IPS-NIHi11 (cell line): ENCODE measurements at places on chromosomes 6 and 20.
A peak's percentile ranks its signal among the peaks of the same experiment; 100 is the strongest.

DNA sequence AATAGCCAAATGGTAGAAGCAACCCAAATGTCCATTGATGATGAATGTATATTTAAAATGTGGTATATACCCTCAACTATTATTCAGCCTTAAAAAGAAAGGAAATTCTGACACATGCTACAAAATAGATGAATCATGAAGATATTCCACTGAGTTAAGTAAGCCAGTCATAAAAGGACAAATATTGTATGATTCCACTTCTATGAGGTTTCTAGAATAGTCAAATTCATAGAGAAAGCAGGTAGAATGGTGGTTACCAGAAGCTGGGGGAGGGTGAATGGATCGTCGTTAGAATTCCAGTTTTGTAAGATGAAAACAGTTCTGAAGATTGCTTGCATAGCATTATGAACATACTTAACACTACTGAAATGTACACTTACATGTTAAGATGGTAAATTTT, 214.3 kb upstream of the MYLIP start:
- DNase-seq = no peak

- no peak for DNase-seq
Measured at GRCh38 chr6:34236131-34236442, 586 bp upstream of the HMGA1 start.

DNA sequence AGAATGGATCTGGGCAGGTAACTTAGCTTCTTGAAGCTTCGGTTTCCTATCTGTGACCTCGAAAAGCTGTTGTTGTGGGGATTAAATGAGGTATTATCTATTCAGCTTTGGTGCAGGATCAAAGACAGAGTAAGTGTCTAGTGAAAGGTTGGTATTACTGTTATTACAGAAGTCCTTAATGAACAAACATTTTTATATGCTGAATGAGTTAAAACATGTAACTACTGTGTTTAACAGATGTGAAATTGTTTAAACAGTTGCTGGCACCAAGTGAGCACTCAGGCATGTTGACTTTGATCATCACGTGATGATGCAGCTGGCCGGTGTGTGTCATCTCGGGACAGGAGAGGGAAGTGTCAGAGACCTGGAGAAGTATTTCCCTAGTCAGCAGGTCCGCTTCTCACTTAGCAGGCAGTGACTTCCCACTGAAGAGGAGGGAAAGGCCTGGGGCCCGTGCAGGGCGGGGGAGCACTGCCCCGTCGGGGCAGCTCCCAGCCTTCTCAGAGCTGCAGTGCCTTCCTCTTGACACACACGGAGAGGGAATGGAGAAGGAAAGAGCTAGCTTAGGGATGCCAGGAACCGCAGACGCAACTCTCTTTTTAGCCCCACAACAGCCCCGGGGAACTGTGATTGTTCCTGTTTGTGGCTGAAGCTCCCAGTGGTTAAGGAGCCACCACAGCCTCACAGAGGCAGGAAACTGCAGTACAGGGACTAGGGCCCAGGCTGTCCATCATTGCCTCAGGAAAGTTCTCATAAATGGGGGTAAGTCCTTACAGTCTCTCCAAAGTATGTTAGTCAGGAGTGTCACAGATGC, 18.0 kb downstream of the TUBB2A start:
- DNase-seq = no peak

DNA sequence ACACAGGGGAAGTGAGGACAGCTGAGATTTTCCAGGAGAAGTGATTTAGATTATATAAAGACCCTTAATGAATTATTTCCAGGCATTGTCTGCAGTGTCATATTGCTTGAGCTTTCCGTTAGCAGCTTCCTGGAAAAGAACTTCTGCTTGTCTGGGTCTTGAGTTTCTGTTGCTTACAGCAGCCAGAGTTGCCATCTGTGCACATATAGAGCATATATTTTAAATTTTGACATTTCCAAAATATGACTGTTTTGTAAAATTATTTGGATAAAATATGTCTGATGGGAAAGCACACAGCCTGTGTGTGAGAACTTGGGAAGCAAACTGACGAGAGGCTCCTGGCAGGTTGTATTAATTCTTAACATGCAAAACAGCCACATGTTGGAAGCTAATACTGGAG, 21.0 kb upstream of the NKX2-2 start:
- DNase-seq = no peak

DNA sequence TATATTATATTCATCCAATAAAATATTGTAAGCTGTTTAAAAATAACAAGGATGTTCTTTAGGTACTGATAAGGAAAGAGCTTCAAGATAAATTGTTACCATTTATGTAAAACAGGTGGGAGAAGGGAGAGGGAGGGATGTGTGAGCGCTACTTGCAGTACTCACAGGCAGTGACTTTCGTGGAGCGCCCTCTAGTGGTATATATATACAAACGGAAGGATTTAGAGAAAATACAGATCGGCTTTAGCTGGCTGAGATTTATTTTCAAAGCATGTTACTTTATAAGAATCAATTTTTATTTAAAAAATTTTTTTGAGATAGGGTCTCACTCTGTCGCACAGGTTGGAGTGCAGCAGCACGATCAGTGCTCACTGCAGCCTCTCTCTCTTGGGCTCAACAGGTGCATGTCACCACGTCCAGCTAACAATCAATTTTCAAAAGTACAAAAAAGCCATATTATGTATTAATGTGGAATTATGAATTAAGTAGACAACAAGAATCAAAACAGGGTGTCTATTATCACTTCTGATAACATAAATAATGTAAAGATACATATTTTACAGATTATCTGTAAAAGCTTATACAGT, 3.3 kb upstream of the MOG start:
- peak; percentile 68 for DNase-seq

- DNase-seq = no peak
Measured at GRCh38 chr6:49626811-49627210, 9.8 kb downstream of the RHAG start.

DNA sequence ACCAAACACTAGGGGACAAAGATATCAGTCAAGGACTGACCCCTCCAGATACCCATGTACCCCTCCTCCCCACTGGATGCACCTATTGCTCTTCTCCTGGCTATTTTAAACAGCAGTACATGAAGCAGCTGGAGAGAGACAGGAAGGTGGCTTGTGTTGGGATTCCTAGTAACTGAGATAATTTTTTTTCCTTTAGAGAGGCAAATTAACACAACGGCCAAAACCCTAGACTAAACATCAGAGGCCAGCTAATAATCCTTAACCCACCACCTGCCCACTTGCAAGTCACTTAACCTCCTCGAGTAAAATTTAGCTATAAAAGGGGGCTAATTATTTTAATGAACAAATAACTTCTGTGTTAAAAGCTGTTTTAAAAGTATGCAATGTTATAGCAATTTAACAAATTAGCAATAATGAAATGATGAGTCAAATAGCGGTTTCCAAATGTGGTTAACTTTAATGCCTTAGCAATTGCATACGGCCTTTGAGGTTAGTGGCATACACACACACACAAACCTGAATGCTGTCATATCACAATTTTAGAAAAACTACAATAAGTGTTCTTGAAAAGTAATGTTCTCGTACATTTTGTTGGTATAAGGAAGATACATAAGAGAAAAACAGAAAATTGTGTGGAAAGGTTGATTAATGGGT, 151.7 kb downstream of the FRK start:
- DNase-seq = no peak

GRCh38 chr20:33411242-33411641, 9.9 kb upstream of the CDK5RAP1 start:
- no peak for DNase-seq

- DNase-seq = no peak
Measured at GRCh38 chr6:20877008-20877937, 343.0 kb downstream of the CDKAL1 start.

GRCh38 chr6:37570482-37571133, 70.9 kb upstream of the CCDC167 start:
- DNase-seq = peak; percentile 70

DNA sequence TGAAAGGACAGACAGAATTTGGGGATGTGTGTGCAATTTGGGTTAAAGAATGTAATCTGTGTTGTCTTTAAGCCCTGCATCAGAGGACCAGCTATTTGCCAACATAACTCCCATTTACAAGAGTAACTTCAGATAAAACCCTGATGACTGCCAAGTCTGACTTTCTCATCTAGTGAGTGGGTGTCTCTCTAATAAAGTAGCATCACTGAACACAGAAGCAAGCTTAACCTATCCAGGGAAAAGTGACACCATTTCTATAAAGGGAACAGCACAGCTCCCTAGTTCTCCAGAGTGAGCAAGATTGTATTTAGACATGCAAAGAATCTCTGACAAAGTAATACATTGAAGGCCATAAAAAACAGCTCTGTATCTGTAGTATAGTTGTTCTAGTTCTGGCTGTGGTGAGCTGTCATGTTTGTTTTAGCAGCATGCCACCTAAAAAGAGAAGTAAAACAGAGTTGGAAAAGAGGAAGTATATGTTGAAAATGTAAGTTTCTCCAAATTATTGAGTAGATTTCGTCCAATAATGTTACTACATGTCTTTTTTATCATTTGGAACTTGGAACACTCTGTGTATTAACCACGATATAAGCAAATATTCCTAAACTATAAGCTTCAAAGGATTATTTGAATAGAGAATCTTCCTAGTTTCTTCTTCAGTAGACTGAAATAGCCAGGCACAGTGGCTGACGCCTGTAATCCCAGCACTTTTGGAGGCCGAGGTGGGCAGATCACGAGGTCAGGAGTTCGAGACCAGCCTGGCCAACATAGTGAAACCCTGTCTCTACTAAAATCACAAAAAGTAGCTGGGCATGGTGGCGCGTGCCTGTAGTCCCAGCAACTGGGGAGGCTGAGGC, 8.8 kb upstream of the PIM1 start:
- no peak for DNase-seq

DNA sequence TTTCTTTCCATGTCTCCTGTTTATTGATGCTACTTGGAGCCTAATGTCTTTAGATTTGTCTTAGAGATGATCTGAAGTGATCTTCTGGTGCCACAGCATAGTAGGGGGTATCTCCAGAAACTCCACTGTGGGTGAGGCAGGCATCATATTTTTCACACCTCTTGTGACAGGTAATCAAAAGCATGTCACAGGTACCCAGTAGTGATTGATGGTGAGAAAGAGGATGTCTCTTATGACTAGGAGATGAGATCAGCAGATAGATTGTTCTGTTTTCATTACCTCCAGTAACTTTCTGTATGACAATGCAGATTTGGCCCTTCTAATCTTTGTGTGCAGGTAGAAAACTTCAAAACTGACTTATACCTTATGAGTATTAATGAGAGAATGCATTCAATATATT, 13.5 kb downstream of the NCOA7 start:
- no peak for DNase-seq

- no peak for DNase-seq
Measured at GRCh38 chr6:5763871-5764270, 242.9 kb downstream of the NRN1 start.

- peak; percentile 19 for DNase-seq
Measured at GRCh38 chr6:2103765-2104523, 141.5 kb downstream of the GMDS start.

DNA sequence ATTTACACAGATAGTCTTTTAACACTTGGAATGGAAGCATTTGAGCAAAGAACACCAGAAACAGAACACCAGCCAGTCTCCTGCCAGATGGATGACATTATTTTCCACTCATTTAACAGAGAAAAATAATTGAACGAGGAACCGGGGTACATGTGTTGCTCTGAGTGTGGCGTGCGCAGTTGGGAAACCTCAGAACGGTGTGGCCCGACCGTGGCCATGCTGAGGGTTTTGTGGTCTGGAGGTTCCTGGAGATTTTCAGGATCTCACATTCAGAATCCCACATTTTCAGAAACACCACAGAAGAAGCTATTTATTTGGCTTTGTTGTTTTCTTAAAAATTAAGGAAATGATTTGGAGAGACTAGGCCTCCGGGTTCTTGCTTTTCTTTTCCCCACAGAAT, 126.9 kb upstream of the QKI start:
- DNase-seq = no peak

DNA sequence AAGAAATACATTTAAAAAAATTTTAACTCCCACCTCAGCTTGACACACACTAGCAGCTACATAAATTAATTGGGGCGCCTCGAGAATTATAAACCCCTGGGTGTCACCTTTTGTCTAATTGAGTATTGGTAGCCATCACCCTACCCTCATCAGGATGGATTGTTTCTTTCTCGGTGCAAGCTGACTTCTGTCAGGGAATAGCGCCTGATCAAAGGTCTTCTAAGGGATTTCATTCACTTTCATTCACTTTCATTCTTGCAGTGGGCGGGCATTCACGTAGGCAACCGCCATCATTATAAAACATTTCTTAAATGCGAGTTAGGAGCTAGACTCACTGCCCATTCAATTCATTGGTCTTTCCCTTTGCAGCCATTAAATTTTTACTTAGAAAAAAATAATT, 239.2 kb upstream of the SASH1 start:
- DNase-seq = no peak

DNA sequence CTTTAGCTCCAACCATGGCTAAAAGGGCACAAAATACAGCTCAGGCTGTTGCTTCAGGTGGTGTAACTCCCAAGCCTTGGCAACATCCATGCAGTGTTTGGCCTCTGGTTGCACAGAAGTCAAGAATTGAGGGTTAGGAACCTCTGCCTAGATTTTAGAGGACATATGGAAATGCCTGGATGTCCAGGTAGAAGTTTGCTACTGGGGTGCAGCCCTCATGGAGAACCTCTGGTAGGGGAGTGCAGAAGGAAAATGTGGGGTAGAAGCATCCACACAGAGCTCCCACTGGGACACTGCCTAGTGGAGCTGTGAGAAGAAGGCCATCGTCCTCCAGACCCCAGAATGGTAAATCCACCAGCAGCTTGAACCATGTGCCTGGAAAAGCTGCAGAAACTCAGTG, 1453.8 kb upstream of the EYS start:
- DNase-seq = no peak

- DNase-seq = no peak
Measured at GRCh38 chr6:137864812-137865508, 2.1 kb upstream of the TNFAIP3 start.

DNA sequence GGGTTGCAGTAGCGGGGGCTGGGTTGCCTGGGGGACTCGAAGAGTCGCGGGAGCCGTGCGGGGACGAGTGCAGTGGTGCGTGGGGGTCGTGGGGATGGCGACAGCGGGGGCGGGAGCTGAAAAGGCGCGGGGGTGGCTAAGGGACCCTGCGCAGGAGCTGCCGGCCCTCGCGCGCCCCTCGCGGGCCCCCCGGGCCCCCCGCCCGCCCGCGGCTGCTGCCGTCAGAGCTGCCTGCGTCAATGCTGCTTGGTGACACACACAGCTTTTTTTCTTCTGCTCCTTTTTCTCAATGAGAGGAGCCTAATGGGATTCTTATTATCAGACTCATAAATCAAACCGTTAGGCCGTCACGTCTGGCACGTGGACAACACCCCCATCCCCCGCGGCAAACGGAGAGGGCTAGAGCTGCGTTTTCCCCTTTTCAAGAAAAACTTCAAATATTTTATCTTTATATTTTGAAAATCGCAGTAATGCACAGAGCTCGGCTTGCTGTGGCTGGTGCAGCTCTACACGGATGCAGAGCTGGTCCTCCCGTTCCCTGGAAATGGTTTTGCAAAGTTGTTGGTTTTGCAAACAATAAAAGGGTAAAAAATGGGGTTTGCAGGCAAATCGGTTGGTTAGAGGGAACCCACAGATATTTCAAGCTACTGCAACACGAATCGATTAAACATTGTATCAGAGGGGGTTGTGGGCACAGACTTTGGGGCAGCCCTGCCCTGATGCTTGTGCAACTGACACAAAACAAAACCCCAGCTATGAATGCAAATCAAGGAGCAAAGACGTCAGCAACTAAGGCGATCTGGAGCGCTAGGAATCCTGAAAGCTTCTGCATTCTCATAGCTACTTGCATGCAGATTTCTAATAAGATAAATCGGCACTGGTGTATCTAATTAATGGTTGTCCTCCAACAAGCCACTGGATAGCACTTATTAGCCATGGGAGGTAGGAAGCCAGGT, 161.4 kb downstream of the TBXT start:
- peak; percentile 72 for DNase-seq
